ENCODE measurements at places on chromosomes 5 and 9.

- no peak for DNase-seq
These were observed 1.3 kb upstream of the CACNA1B start for GRCh38 chr9:137876269-137876668.

- peak; percentile 55 for DNase-seq
These were observed 109.4 kb downstream of the ANKRD55 start for GRCh38 chr5:56123531-56124243.

DNA sequence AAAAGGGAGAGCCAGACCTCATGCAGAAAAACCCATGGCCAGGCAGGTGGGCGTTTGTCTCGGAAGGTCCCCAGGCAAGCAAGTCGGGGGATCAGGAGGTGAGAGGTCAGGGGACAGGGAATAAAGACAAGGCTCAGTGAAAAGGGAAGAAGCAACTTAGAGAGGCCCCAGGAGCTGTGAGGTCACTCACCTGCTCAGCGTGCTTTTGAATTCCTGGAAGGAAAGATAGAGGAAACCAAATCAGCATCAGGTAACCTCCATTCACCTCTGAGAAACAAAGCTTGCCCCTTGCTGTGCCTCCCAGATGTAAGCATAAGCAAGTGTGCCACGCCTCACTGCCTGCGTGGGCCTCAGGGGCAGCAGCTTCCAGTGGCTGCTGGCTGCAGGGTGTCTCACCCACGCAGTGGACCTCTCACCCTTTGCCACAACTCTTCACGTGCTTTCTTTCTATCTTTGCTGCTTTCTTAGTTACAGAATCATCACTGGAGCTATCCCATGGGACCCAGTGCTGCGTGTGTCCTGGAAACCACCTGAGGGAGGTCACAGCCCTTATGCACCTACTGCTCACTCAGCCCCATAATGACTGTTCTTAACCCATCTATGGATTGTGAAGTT, 6.0 kb downstream of the TRIM7 start:
- no peak for DNase-seq

DNA sequence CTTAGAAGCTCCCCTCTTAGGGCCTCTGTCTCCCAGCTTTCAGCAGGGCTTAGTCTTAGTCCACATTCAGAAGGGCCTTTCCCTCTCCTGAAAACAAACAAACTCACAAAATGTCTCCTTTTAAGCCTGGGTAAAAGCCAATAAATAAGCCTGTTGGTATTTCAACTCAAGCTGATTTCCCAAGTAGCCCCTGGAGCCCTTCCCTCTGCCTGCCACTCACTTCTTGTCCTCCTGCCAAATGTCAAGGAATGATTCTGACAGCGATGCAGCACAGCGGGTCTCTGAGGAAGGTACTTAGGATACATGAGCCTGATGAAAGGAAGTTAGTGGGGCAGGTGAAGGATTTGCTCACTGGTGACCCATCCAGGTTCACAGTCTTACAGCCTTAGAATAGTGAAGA, 210.5 kb downstream of the PJA2 start:
- no peak for DNase-seq

GRCh38 chr9:15163931-15164330, 143.1 kb downstream of the TTC39B start:
- no peak for DNase-seq

DNA sequence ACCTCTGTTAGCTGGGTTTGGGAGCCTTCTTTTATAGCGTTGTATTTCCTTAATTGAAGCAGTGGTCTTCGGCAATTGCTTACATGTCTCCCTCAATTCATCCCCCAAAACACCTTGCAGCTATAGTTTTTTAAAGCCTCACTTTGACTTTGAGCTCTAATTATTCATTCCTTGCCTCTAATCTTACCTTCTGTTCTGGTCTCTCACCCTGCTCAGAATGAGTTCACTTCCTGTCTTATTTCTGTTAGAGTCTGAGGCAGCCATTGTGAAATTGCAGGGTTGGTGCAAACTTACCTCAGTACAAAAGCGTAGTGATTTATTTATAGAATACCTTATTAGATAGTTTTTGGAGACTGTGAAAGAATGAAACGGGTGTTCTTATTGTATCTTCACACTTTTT, 35.0 kb downstream of the AOPEP start:
- no peak for DNase-seq

- no peak for DNase-seq
These were observed 50.9 kb downstream of the ZNF474 start for GRCh38 chr5:122180146-122180712.

DNA sequence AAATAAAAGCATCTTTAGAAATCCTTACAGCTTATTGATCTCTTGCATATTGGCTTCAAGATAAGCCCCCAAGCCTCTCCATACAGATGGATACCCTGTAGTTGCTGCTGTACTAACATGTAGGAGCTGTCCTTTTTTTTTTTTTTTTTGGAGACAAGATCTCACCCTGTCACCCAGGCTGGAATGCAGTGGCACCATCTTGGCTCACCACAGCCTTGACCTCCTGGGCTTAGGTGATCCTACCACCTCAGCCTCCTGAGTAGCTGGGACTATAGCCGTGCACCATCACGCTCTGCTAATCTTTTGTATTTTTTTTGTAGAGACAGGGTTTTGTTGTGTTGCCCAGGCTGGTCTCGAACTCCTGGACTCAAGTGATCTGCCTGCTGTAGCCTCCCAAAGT, 35.4 kb downstream of the SNX30 start:
- no peak for DNase-seq

GRCh38 chr9:134756098-134756497, 114.5 kb downstream of the COL5A1 start:
- no peak for DNase-seq

DNA sequence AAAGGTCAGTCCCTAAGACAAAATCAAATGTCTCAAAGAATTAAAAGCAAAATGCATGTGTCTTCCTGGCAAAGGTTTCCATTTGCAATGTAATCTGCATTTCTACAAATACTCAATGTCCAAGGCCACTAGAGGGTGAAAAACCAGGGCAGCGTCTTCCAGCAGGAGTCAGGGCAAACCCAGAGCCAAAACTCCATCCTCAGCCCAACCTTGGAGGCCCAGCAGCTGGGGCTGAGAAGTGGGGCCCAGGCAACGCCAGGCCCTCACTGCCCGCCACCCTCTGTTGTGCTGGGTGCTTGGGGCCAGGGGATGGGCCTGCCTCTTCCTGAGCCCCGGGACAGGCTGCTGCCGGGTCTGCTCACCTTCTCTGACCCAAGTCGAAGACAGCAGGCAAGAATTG, 200.1 kb downstream of the PAX5 start:
- no peak for DNase-seq

- DNase-seq: no peak
These were observed 1637.8 kb upstream of the C9orf72 start for GRCh38 chr9:29211003-29211579.

DNA sequence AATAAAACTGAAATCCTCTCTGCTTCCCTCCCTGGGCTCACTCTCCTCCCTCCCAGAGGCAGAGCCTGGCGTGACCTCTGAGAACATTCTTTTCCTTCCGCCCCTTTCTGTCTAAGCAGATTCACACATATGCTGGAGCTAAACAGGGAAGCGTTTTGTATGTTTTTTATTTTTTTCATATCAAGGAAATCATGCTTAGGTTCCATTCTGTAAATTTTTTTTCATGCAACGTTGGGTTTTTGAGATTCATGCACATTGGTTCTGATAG, 20.2 kb upstream of the BARHL1 start:
- no peak for DNase-seq

Measured in GOT3 (cell line).